ENCODE measurements at places on chromosomes 5 and 9.

DNA sequence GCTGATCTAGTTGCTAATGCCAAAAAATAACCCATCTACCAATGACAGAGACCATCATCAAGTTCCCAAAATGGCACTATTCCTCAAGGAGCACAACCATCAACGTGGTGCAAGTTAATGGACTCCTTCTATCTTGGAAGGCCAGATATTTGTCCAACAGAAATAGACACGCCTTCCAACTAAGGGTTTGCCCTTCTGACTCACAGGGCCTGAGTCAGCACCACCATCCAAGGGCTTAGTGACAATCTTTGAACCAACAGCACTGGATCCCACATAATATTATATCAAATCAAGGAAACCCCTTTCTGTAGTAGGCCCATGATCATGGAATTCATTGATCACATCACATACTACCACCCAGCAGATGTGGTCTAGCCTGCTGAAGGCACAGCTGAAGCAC lies 84.3 kb downstream of the MED27 start:
- no peak for DNase-seq

GRCh38 chr9:121878271-121878822 lies 214.8 kb downstream of the TTLL11 start:
- DNase-seq: no peak

DNA sequence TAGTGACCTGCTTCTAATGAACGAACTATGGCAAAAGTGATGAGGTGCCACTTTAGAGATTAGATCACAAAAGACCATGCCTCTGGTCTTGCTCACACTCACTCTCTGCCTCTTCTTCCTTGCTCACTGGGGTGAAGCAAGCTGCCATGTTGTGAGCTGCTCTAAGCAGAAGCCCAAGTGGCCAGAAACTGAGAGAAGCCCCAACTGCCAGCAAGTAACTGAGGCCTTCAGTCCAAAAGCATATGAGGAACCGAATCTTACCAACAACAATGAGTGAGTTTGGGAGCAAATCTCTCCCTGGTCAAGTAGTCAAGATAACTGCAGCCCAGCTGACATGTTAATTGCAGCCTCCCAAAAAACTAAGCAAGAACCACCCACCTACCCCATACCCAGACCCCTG lies 126.0 kb upstream of the ACO1 start:
- no peak for DNase-seq

DNA sequence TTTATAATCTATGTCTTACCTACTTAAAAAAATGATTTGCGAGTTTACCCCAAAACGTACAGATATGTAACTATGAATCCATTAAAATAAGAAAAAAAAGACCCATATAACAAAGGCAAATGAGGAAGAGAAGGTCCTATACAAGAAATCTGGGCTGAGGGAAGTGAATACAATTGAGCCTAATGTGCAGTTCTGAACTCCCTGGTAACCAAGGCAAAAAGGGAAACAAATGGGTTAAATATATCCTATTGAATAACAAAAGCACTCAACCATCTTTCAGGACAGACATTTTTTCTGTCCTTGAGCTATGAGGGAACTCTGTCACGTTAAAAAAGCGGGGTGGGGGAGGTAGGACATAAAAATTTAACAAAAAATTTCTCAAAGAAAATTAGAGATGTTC lies 78.6 kb downstream of the PTPN3 start:
- no peak for DNase-seq

- DNase-seq: no peak
Measured at GRCh38 chr9:89872913-89873707, 268.3 kb downstream of the GADD45G start.

- DNase-seq: no peak
Measured at GRCh38 chr9:14395317-14396082, 81.6 kb upstream of the NFIB start.

DNA sequence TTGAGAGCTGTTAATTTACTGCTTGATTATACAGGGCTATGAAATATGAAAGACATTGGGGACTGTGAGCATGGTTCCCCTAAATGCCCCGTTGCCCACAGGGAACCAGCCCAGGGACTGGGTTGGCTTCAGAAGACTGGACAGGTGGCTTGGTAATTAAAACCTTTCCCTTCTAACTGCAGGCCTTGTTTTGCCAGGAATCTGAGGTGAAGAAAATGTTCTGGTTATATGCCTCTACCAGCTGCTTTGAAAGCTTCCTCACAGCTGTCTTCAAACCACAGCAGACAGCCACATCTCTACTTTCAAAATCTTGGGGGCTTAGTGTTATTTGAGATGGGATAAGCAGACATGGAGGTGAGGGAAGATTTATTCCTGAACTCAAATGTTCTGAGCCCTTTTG lies 153.3 kb upstream of the SPRY4 start:
- DNase-seq: no peak

DNA sequence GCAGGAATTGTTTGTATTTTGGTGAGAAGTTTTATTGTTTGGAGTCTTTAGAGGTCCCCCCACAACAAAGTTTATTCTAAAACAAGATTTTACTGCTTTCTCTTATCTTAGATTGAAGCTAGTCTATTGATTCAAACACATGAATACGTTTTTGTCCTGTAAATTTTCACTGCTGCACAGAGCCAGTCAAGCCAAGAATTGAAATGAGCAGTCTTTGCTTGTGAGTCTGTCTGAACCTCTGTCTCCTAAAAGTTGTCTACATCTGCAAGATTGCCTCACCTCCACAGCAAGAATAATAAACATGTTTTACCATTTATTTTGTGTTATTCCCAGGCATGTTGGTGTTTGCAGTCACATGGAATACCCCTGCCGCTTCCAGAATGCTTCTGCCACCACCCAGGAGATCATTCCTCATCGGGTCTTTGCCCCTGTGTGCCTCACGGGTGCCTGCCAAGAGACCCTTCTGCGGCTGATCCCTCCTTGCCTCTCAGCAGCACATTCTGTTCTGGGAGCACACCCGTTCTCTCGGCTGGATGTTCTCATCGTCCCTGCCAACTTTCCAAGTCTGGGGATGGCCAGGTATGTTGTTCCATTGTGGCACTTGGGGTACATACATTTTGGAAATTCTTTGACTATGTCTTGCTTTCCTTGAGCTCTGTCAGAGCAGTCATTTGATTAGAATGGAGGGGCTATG lies 74.1 kb downstream of the AOPEP start:
- no peak for DNase-seq

DNA sequence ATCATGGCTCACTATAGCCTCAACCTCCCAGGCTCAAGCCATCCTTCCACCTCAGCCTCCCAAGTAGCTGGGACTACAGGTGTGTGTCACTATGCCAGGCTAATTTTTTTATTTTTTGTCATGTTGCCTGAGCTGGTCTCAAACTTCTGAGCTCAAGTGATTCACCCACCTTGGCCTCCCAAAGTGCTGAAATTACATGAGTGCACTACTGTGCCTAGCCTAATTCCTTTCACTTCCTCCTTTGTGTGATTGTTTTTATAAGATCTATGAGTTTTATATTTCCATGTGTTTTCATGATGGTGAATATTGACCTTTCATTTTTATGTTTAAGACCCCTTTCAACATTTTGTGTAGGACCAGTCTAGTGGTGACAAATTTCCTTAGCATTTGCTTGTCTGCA lies 55.2 kb upstream of the IL12B start:
- no peak for DNase-seq

DNA sequence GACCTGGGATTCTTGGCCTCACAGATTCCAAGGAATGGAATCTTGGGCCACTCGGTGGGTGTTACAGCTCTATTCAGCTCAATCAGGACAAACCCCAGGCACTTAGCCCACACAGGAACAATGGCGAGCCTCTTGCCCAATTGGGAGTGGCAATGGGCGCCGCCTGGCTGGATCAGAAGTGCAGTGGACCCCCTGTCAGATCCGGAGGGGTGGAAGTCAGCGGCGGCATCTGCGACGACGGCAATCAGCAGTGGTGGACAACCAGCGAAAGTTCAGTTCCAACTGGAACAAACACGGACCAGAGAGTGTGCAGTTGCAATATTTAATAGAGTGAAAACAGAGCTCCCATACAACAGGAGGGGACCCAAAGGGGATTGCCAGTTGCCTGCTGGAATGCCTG lies 378.3 kb downstream of the CDH9 start:
- DNase-seq: no peak

- DNase-seq: no peak
Measured at GRCh38 chr5:160789219-160789859, 62.7 kb downstream of the ATP10B start.

GRCh38 chr9:94821098-94821887 lies 94.8 kb downstream of the AOPEP start:
- no peak for DNase-seq

GRCh38 chr9:121071756-121072421 lies 2.9 kb upstream of the CNTRL start:
- DNase-seq: peak; percentile 18

GRCh38 chr5:111931655-111932054 lies 174.7 kb upstream of the NREP start:
- DNase-seq: no peak

- DNase-seq: no peak
Measured at GRCh38 chr9:120608421-120608820, 28.5 kb upstream of the CDK5RAP2 start.

DNA sequence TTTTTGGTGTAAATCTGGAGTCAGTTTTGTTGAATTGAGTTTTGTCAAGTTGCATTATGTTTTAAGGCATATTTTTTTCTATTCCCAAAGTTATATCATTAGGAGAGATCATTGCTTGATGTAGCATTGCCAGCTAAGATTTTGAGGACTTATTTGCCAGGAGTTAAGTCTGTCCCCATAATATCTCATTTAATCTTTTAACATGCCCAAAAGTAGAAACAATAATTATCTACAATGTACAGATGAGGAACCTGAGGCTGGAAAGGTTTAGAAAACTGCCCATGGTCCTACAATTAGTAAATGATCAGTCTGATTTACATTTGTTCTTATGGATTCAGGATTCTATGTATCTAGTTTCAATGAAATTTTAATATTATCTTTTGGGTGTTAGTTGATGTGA lies 4.7 kb downstream of the NIPBL start:
- no peak for DNase-seq

- DNase-seq: peak; percentile 8
Measured at GRCh38 chr5:148374690-148375360, 8.9 kb upstream of the FBXO38 start.

DNA sequence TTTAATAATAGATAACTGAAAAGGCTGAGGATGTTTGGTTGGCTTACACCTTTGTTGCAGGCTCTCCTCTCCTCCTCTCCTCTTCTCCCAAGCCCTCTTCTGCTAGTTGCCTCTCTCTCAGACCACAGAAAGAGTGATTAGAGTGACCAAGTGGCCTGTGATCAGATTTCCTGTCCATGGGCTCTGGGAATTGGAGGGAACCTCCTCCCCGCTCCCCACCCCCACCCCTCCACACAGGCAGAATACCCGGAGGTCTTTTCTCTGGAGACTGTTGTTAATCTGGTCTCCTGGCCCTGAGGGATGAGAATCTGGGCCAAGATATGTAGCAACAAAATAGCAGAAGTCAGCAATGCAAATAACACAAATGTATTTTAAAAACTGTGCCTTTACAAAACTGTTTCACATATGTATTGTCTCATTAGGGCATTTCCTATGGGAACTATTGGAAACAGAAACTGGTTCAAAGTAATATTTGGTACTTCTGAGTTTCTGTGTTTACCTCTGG lies 361.3 kb downstream of the NR2F1-AS1 start:
- no peak for DNase-seq

- no peak for DNase-seq
Measured at GRCh38 chr9:106878934-106879333, 16.0 kb downstream of the ZNF462 start.

DNA sequence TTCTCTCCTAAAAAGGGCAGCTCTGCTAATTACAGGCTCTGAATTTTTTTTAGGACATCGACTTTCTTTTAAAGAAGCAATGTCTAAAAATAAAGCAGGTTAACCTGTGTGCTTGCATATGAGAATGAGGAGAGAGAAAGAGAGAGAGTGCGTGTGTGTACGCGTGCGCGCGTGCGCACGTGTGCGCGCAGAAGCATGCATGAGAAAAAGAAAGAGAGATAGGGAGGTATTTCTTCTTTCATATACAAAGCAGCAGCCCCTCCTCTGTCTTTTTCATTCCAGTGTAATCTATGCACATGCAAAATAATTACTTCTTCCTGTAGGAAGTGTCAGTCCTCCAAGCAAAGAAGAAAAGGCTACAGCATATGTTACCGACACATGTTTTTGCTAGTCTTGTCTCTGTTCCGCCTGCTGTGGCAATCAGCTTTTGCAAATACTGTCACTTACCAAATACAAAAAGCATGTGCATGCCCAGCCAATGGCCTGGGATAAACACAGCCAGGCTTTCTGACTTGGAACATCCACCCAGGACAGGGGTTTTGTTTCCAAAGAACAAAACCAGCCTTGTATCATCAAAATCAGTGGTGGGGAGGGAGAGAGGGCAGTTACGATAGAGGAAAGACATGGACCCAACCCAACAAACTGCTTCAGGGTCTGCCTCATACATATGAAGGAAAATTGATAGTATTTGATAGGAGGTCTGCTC lies 252.3 kb upstream of the SLC24A2 start:
- no peak for DNase-seq

DNA sequence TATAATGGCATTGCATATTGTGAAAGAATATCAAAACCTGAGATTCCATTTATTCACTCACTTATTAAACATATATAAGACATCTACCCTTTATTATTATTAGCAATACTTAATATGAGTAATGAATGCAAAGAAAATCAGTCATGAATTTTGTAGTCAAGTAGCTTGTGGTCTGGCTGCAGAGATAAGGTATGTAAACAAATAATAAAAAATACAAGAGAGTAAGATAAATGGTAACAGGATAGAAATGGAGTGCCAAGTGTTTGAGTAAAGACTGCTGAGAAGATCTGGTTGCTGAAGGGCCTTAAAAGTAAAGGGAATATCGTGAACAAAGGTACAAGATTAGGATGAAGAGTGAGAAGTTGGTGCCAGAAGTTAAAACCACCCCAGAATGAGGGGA lies 18.4 kb downstream of the TRIM32 start:
- no peak for DNase-seq

Data from stimulated activated CD4-positive, alpha-beta T cell treated with anti-CD3 and anti-CD28 coated beads, Interleukin-4, amount 100 ng/mL, for 24 hours (primary cell).